Inflammatory macrophage (primary cell): ENCODE measurements at places on chromosomes 6 and 20.

DNA sequence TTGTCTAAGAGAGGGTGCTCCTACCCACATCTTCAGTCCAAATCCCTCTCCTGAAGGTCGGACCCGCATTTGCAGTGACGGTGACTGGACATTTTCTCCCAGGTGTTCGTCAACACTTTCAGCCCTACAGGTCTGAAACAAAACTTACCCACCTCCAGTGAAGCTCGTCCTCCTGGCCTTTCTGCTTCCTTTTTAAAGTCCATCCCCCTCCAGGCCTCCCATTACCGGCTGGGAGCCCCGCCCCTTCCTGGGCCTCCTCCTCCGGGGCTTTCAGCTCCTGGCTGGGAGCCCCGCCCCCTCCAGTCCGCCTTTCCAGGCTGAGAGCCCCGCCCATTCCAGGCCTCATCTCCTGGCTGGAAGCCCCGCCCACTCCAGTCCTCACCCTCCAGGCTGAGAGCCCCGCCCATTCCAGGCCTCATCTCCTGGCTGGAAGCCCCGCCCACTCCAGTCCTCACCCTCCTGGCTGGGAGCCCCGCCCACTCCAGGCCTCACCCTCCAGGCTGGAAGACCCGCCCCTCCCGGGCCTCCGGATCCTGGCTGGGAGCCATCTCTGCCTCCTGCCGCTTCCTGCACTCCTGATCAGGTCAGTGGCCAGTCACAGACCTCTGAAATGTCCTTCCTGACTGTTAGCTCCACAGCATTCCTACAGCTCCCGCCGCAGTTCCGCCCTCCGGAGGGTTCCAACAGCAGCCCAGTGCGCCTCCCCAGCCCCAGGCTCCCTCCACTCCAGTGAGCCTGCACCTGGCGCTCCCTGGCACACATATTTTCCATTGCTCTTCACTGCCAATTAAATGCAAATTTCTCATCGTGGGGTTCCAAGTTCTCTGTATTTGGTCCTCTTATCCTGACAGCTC, 98.5 kb downstream of the LY86 start:
- peak; percentile 88 for DNase-seq

- DNase-seq = no peak
Measured at GRCh38 chr6:98343797-98344196, 490.6 kb upstream of the POU3F2 start.

DNA sequence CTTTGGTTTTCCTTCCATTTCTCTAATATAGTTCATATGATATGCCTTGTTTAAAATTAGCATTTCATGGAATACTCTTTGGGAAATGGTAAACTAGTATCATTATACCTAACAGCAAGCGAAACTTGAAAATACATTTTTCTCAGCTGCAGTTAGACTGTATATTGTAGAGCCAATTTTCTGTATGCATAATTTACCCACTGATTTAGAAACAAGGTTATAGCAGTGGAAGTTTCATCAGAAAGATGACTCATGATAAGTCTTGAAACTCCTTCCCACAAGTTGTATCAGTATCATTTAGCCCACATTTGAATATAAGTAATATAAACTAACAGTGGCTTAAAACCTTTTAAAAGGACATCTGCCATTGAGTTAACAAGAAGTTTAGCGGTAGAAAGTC, 164.8 kb upstream of the BMP5 start:
- DNase-seq = peak; percentile 47

GRCh38 chr20:38373231-38373867, 27.1 kb downstream of the LBP start:
- no peak for DNase-seq

DNA sequence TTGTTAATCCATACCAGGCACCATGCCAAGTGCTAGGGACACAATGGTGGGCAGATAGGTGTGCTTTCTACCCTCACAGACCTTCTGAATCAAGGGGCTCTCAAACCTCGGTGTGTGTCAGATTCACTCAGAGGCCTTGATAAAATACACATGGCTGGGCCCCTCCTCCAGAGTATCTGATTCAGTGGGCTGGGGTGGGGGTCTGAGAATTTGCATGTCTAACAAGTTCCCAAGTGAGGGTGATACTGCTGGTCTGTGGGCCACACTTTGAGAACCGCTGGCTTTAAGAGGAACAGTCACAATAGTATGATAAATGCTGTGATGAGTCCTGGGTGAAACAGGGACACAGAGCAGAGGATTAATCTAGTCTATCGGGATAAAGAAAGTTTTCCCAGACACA, 35.8 kb upstream of the SIRT5 start:
- DNase-seq = no peak

DNA sequence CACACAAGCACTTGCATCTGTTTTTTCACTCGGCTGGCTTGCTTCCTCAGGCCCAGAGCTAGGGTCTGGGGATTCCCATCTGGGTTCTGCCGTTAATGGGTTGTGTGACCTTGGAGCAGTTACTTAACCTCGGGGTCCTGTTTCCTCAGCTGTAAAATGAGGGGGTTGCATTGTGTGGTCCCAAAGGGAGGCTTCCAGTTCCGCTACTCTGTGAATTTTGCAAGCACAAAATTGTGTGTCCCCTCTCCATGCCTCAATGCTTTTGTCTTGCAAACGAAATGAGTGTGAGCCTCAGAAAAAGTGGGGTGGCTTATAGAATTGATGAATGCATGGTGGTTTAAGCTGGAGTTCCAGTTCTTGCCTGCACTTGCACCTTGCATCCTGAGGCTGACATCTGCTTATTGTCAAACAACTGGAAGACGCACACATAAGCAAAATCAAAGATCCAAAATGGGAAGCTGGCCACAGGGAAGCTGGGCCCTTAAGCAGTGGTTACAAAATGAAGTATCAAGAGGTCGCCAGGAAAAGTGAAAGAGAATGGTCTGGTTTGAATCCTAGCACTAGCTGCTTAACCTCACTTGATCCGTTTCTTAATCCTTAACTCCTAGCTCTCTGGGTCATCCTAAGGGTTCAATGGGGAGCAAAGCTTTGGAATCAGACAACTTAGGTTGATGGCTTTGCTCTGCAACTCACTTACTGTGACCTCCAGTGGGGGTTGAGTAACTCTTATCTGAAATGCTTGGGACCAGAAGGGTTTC, 490.6 kb downstream of the DHX35 start:
- no peak for DNase-seq

GRCh38 chr6:108966855-108967755, 118.9 kb downstream of the ARMC2 start:
- peak; percentile 90 for DNase-seq

DNA sequence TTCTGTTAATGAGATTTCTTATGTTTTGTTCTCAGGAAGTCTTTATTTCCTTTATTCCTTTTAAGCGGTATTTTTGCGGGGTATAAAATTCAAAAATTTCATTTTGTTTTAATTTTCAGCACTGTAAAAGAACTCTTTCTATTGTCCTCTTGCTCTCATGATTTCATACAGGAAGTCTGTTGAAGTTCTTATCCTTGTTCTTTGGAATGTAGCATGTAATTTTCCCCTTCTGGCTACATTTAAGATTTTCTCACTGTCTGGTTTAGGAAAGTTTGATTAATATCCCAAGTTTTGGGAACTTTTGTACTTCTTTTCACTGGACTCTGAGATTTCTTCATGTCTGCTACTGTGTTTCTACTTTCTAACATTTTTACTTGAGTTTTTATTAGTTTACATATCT, 581.4 kb upstream of the GJE1 start:
- no peak for DNase-seq

DNA sequence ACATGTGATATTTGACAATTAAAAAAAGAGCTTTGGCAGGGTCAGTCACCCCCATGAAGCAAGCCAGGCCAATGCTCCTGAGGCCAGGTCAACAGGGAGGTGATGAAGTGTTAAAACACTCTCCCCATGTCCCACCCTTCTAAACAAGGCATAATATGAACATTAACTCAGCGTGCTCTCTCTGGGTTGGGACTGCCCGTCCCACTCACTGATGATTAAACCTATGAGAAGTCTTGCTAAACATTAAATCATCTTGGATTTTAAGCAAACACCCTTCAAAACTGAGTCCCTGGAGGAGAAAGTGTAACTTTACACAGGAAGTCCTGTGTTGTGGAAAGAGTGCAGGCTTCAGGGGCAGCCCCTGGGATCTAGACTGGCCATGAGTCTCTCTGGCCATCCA, 558.5 kb downstream of the CD83 start:
- peak; percentile 59 for DNase-seq

DNA sequence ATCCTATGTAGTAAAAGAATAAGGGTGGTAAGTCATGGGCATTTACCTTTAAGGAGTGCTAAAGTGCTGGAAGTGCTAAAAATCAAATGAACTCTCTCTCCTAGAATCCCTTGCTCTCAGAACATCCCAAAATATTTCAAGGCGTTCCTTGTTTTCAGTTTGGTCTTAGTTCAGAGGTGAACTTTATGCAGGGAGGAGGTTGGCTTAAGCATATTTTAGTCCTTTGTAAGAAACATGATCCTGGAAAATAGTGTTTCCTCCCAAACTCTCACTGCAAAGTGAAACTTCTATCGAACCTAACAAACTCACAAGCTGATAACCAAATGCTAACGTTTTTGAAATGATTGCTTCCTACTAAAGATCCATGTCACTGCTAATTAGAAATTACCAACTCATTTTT, 231.4 kb downstream of the FOXC1 start:
- no peak for DNase-seq

GRCh38 chr6:1669996-1670395, 60.3 kb downstream of the FOXC1 start:
- DNase-seq = no peak

GRCh38 chr6:114998492-114998891, 655.7 kb upstream of the HS3ST5 start:
- no peak for DNase-seq

DNA sequence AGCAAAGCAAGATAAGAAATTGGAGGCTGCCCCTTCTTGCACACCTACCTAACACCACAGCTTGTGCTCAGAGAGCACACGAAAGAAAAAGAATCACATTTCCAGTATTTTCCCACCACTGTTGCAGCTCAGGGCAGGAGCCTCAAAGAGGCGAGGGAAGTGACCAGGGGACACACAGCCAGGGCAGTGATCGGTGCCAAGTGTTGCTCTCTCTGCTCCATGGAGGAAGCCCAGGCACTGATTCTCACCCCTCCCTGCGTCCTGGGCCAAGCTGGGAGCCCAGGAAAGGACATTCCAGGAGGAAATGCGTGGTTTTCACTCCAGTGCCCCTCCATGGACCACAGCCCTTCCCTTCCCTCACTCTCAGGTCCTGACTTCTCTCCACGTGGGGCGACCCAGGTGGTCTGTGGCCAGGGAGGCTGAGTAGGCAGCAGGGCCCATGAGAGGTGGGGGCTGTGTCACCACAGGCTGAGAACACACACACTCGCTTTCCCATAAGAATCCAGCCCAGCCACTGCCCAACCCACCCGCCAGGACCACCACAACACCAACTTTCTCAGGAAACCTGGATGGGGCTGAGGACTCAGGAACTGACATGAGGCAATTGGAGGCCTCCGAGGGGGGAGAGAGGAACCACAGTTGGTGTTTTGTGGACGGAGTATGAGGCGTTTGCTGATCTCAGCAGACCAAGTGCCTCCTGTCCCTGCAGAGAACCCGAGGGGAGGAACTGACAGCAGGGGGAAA, 81.7 kb upstream of the MAFB start:
- DNase-seq = peak; percentile 58

DNA sequence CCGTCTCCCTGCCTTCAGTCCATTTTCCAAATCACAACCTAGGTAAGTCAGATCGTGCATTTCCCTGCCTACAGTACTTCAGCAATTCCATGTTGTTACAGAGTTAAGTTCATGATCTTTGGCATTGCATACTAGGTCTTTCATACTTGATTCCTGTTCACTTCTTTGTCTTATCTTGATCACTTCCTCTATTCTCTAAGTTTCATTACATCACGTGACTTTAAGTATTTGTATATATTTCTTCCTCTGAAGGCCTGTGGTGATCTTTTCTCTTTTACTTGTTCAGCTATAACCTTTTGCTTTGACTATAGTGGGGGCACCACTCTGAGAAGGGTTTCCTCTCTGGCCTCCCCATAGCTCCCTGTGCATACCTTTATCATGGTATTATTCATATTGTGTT, 100.2 kb downstream of the TRMT11 start:
- DNase-seq = no peak

DNA sequence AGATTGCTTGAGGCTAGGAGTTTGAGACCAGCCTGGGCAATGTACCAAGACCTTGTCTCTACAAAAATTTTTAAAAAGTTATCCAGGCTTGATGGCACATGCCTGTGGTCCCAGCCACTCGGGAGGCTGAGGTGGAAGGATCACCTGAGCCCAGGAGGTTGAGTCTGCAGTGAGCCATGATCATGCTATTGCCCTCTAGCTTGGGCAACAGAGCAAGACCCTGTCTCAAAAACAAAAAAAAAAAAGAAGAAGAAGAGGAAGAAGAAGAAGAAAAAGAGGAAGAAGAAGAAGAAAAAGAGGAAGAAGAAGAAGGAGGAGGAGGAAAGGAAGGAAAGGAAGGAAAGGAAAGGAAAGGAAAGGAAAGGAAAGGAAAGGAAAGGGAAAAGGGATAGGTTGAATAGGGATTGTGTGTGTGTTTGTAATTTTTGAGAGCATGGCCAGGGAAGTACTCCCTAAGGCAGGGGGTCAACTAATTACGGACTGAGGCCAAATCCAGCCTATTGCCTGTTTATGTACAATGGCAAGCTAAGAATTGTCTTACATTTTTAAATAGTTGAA, 43.0 kb upstream of the ZNF217 start:
- DNase-seq = no peak

DNA sequence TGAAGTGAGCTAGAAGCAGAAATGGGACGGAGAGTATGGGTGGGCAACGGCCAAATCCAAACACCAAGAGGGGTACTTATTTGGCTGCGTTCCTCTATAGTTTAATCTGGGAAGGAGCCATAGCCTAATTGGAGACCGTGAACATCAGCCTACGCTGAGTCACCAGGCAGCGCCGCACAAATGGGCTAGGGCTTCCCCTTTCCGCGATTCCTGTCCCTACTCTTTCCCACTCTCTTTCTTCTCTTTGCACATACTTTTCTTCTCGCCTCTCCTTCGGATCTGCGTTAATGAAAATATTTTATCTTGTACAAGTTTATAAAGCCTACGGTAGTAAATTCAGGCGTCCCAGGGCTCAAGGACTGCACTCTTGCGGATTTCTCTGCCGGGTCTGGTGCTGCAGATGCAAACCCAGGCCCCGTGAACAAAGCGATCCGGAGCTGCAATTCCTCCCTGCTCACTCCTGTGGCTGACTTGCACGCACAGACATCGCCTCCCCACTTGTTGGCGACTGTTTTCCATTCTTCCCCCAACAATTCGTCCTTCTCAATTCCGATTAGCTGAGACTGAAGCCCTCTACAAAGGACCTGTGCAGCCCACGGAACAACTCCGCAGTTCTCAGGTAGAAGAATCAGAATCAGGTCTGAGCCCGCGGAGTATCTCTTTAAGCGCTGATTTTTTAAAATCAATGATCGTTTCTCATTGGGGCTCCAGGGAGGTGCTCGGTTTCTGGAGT, 4.2 kb upstream of the TBX18 start:
- no peak for DNase-seq

DNA sequence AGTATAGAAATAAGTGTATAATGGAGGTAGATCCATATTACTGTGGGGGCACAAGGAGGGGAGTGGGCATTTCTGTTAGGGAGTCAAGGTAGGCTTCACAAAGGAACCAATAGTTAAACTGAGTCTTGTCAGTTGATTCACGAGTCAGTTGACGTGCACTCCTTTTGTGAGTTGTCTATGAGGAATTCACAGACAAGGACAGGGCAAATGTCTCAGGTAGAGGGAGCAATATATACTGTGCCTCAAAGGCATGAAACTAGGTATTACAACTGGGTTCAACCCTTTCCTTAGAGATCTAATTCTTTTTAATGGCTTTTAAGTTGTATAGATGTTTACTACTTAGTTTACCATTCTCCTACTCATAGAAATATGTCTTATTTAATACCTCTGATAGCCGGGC, 11.0 kb downstream of the TMEM14C start:
- no peak for DNase-seq

GRCh38 chr6:30450548-30450908, 38.8 kb upstream of the HLA-E start:
- DNase-seq = no peak
